ENCODE measurements at places on chromosomes 5 and 9. TPM values are rescaled to one million over a fixed set of nuclear protein-coding genes. Genes with fewer than 3 reads are reported as not detected.
A peak's percentile ranks its signal among the peaks of the same experiment; 100 is the strongest.

DNA sequence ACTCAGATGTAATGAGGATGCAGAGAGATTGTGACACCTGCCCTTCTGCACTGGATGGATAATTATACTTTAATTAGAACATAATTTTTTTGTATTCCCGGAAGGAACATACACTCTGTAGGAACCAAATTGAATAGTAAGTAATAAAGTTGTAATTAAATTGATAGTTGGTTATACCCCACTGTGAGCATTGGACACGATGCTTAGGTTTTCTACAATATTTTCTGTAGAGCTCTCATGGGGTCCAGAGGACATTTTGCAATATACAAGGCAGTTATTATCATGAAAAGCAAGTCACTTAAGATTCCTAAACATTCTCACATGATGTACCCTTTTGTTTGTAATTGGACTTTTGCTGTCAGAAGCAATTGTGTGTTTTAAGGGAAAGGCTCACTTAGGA lies 63.4 kb downstream of the DIRAS2 start:
- DNase-seq = no peak

- peak; percentile 45 for DNase-seq
Measured at GRCh38 chr5:14025569-14026286, 81.2 kb upstream of the DNAH5 start.

DNA sequence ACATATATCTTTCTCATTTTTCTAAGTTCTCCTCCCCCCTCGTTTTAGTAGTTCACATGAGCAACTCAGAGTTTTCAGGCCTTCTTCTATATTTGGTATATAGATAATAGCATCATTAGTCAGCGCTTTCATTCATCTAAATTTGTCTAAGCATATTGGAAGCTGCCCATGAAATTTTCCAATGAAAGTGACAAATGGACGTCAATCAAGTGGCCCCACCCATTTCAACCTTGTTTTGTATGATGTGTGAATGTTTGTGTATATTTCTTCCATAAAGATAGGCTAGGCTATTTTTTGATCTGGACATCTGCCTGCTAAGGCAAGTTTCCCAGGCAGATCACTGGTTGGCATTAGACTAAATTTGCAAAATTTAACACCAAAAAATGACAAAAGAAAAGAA lies 104.0 kb upstream of the SSBP2 start:
- no peak for DNase-seq

GRCh38 chr5:106303911-106304310 lies 1366.8 kb downstream of the EFNA5 start:
- DNase-seq = no peak

DNA sequence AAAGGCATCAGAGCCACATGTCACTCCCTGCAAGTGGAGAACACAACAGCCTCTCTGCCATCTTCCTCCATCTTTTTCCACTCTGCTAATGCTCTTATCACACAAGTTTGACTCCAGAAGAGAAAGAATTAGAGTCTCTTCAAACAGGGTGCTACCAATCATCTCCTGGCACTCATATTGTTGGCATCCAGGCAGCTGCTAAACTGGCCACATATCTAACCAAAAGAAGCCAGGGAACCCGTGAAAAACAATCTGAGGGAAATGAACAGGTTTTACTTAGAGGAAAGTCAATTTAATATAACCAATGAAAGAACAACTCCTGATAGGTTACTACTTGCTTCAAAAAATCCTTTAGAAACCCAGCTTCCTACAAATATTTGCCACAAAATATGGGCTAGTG lies 117.2 kb downstream of the SLC25A46 start:
- no peak for DNase-seq

- DNase-seq = no peak
Measured at GRCh38 chr9:71108937-71109336, 12.5 kb downstream of the TRPM3 start.

- DNase-seq = peak; percentile 77
Measured at GRCh38 chr9:93003552-93004407, 54.7 kb upstream of the SUSD3 start.

MYO10 gene
- 101 TPM for total RNA-seq

EPB41L4A gene
- total RNA-seq = 27.6 TPM

CKS2 gene
- 99.5 TPM for total RNA-seq

All from Calu3 (cell line).